Endothelial cell of umbilical vein (primary cell): ENCODE measurements at places on chromosomes 16 and 17.
A peak's percentile ranks its signal among the peaks of the same experiment; 100 is the strongest.

GRCh38 chr17:6524520-6524919 lies 31.8 kb downstream of the PITPNM3 start:
- no peak for DNase-seq

- DNase-seq, result peak; percentile 10
These were observed 124.5 kb upstream of the LHX1 start for GRCh38 chr17:36812762-36813161.

- DNase-seq, result peak; percentile 16
These were observed 15.2 kb upstream of the SSTR5 start for GRCh38 chr16:1057252-1057932.

DNA sequence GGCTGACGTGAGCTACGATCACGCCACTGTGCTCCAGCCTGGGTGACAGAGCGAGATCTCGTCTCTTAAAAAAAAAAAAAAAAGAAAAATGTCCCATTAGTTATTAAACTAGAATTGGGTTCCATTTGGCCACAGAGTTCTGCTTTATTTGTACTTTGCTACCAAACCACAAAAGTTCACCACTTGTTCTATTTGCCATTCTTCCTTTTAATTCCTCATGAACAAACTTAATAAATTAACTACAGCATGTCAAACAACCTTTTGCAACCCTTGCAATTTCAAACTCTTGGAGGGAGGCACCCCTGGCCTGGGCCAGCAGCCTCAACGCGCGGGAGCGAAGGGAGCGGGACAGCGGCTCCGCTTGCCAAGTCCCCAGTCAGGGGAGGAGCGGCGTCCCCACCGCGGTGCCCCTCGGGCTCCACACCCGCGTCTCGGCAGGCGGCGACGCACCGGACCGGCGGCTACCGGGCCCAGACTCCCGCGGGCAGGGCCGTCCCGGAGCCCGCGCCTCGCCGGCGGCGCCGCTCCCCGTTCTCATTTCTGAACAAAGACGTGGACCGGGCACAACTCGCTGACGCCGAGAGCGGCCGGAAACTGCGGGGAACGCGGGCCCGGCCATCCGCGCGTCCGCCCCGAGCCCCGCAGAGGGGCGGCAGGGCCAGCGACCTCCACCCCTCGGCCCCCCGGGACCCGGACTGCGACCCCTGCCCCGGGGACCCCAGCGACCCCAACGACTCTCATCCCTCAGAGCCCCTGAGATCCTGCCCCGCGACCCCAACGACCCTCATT lies 775 bp downstream of the CYTH1 start:
- DNase-seq, result peak; percentile 41

DNA sequence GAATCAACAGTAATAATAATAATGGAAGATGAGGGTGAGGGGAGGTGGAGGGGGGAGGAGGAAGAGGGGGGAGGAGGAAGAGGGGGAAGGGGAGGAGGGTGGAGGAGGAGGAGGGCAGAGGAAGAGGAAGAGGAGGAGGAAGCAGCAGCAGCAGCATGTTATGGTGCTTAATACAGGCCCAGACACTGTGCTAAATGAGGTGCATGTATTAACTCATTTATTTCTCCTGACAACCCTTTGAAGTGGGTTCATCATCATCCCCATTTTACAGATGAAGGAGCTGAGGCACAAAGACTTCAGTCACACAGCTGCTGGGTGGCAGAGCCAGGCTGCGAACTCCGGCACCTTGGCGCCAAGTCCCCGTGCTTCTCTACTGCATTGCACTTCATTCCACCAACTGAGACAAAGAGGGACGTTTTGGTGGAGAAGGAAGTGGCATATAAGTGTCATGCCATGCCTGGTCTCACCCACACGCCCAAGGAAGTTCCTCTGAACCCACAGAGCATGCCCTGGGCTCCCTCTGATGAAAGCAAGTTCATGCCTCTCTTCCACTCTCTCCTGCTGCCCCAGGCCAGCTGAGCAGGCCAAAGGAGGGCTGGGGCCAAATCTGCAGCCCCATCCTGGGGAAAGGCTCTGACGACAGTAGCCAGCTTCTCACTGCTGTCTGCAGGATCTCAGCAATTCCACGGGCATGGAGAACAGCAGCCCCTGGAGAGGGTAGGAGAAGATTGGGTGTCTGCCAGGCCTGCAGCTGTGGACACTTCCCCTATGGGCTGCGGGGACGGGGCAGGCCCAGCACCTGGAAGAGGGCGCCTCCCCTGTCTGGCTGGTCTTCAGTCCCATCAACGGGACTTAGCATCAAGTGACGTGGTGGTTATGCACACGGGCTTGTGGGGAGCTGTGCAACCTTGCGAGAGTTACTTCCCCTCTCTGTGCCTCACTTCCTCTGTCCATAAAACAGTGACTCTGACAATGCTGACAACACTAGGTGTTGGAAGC lies 21.8 kb downstream of the XYLT1 start:
- no peak for DNase-seq
